Chondrocyte (in vitro differentiated cells): ENCODE measurements at places on chromosomes 5 and 9. TPM values are rescaled to one million over a fixed set of nuclear protein-coding genes. Genes with fewer than 3 reads are reported as not detected.

DNA sequence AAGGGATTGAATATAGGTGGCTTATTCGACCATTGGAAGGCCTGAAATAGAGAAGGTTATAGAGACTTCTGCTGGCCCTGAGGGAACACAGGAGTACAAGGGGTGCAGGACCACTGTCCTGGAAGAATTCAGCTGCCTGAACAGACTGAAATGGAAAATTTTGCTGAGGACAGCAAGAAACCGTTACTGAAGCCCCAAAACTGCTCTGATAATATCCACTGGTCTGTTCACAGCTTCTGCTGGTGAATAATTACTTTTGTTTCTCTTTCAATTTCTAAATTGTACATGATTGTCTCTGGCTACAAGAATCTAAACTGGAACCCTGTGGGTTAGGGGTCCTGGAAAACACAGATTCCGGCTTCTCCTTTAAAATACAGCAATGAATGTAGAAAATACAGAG lies 218.5 kb upstream of the CDH12 start:
- H3K36me3 ChIP-seq, result no peaks in the 10 kb centered on the region
- no peak overlapping the region for H3K4me3 ChIP-seq
- no peaks in the 10 kb centered on the region for H3K4me1 ChIP-seq
- no peak overlapping the region for H3K27ac ChIP-seq

CYSRT1 gene
- total RNA-seq, result 0.44 to 0.92 TPM (median 0.79 TPM) in 3 replicates

AK3 gene
- total RNA-seq, result 33.8 to 39.7 TPM (median 34.1 TPM) in 3 replicates

GRCh38 chr9:131837316-131837715 lies 97.4 kb upstream of the RAPGEF1 start:
- H3K4me3 ChIP-seq, result no peak overlapping the region
- peaks cover 7% of the 10 kb centered on the region for H3K4me1 ChIP-seq
- H3K27me3 ChIP-seq, result peaks cover 24% of the 10 kb centered on the region
- no peak overlapping the region for H3K27ac ChIP-seq
- no peak for DNase-seq
- peaks cover 3% of the 10 kb centered on the region for H3K36me3 ChIP-seq

DRD1 gene
- total RNA-seq, result 0.10 to 0.35 TPM (median 0.23 TPM) in 3 replicates
